ENCODE measurements at places on chromosomes 11 and 22. TPM values are rescaled to one million over a fixed set of nuclear protein-coding genes. Genes with fewer than 3 reads are reported as not detected.

GRCh38 chr11:69351460-69351859, 57.5 kb downstream of the MYEOV start:
- no peak for DNase-seq
- H3K27ac ChIP-seq = no peak overlapping the region
- no peaks in the 10 kb centered on the region for H3K36me3 ChIP-seq
- H3K4me1 ChIP-seq = no peaks in the 10 kb centered on the region
- H3K27me3 ChIP-seq = no peaks in the 10 kb centered on the region
- H3K4me3 ChIP-seq = no peak overlapping the region

GRCh38 chr11:61507962-61508861, at the start of gene LRRC10B:
Gene LRRC10B (plus strand): TSS chr11:61508749. CDS start chr11:61508999, 250 bp downstream.
- no peaks in the 10 kb centered on the region for H3K36me3 ChIP-seq
- no peak within 1 kb of the TSS for H3K27ac ChIP-seq
- DNase-seq = no peak

- H3K27me3 ChIP-seq = no peaks in the 10 kb centered on the region
- no peaks in the 10 kb centered on the region for H3K4me1 ChIP-seq
- no peak for DNase-seq
- no peak overlapping the region for H3K4me3 ChIP-seq
- H3K27ac ChIP-seq = no peak overlapping the region
- H3K36me3 ChIP-seq = no peaks in the 10 kb centered on the region
Measured at GRCh38 chr11:3245071-3245470, 12.9 kb upstream of the MRGPRE start.

GRCh38 chr11:134236834-134237556, 12.5 kb downstream of the VPS26B start:
- DNase-seq = no peak
- no peak overlapping the region for H3K27ac ChIP-seq
- H3K4me1 ChIP-seq = no peaks in the 10 kb centered on the region
- no peaks in the 10 kb centered on the region for H3K27me3 ChIP-seq
- H3K4me3 ChIP-seq = no peak overlapping the region
- peaks cover 17% of the 10 kb centered on the region for H3K36me3 ChIP-seq

DNA sequence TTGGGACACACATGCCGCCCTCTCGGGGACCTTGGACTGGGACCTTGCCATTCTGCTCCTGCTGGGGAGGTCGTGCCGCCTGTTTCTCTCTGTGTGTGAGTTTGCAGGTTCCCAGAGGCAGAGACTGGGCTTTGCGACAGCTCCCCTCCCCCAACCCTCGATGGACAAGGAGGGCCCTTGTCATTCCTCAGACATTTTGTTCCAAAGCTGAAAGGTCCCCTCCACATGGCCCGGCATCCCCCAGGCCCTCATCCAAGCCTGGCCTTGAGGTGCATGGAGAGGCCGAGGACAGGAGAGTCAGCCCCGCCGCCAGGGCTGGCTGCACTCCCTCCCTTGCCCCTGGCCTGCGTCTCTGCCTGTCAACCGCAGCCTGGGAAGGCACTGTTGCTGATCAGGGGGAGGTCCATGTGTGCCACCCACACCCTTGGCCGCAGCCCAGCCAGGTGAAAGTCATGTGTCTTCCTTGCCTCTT, 25.6 kb downstream of the FADS2 start:
- H3K27me3 ChIP-seq = no peaks in the 10 kb centered on the region
- DNase-seq = no peak
- H3K36me3 ChIP-seq = peaks cover 40% of the 10 kb centered on the region
- H3K4me3 ChIP-seq = no peak overlapping the region
- no peak overlapping the region for H3K27ac ChIP-seq

DNA sequence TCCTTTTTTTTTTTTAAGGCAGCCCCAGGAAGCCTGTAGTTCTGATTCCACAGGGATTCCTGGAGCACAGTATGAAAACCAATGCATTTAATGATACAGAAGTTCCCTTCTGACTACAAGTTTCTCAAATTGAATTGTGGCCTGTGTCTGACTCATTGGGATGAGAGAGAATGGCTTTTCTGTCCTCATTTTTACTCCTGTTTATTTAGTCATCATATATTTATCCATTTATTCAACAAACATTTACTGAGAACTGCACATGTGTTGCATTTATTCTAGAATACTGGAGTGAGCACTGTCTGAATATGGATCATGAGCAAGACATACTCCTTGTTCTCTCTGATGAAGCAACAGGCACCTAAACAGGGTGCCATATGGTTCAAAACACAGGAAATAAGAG, 231.2 kb downstream of the NTM start:
- no peaks in the 10 kb centered on the region for H3K27me3 ChIP-seq
- H3K4me3 ChIP-seq = no peak overlapping the region
- H3K36me3 ChIP-seq = no peaks in the 10 kb centered on the region
- H3K4me1 ChIP-seq = no peaks in the 10 kb centered on the region

DNA sequence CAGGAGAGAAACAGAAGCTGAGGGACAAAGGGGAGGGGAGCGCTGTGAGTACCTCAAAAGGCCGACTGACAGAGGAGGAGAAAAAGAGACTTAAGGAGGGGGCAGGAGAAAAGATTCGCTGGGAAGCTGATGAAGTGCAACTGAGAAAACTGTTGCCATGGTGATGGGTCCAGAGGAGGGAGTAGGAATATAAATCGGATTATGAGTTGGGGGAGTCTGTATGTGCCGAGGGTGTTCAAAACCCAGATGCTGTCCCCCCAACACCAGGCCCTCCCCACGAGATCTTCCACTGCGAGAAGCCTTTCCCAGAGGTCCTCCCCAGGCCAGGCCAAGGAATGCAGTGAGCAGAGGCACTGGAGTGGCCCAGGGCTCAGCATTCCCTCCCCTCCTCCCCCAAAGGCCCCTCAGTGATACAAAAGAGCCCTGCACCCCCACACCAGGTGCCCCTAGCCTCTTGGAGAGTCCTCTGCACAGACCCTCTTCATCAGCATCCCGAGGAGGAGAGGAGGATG, 13.7 kb upstream of the BCL9L start:
- no peak overlapping the region for H3K4me3 ChIP-seq
- no peak for DNase-seq
- H3K27me3 ChIP-seq = no peaks in the 10 kb centered on the region
- no peak overlapping the region for H3K27ac ChIP-seq
- H3K4me1 ChIP-seq = no peaks in the 10 kb centered on the region

- H3K4me1 ChIP-seq = peaks cover 20% of the 10 kb centered on the region
- H3K27ac ChIP-seq = no peak overlapping the region
- no peaks in the 10 kb centered on the region for H3K36me3 ChIP-seq
- DNase-seq = no peak
- H3K27me3 ChIP-seq = no peaks in the 10 kb centered on the region
- H3K4me3 ChIP-seq = no peak overlapping the region
Measured at GRCh38 chr11:121448431-121448941, 3.6 kb upstream of the SORL1 start.

- no peak overlapping the region for H3K4me3 ChIP-seq
- no peaks in the 10 kb centered on the region for H3K36me3 ChIP-seq
- no peak for DNase-seq
Measured at GRCh38 chr22:43407591-43407990, 4.2 kb upstream of the MPPED1 start.

GRCh38 chr11:68335683-68336082, 23.3 kb downstream of the LRP5 start:
- H3K36me3 ChIP-seq = no peaks in the 10 kb centered on the region
- H3K27me3 ChIP-seq = no peaks in the 10 kb centered on the region
- peaks cover 75% of the 10 kb centered on the region for H3K4me1 ChIP-seq
- no peak overlapping the region for H3K27ac ChIP-seq
- no peak overlapping the region for H3K4me3 ChIP-seq
- no peak for DNase-seq

- H3K27me3 ChIP-seq = no peaks in the 10 kb centered on the region
- H3K36me3 ChIP-seq = no peaks in the 10 kb centered on the region
- no peak overlapping the region for H3K4me3 ChIP-seq
Measured at GRCh38 chr11:91047882-91048281, 825.0 kb upstream of the CHORDC1 start.

DNA sequence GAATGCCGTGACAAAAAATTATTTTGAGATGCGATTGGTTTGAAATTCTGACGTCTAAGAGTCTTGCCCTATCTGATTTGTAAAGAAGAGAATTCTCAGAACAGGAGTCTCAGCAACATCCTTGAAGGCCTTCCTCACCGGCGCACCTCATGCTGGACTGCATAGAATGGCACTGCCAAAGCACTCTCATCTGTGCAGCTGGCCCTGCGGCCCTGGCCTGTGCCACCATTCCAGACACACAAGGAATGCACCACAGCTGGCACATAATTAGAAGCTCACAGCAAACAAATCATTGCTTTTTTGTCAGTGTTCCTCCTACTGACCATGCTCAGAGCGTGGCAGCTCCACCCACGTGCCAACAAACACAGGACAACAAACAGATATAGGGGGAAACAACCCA, 166.0 kb downstream of the KIRREL3 start:
- H3K4me3 ChIP-seq = no peak overlapping the region
- H3K27me3 ChIP-seq = no peaks in the 10 kb centered on the region
- no peaks in the 10 kb centered on the region for H3K4me1 ChIP-seq
- DNase-seq = no peak

DNA sequence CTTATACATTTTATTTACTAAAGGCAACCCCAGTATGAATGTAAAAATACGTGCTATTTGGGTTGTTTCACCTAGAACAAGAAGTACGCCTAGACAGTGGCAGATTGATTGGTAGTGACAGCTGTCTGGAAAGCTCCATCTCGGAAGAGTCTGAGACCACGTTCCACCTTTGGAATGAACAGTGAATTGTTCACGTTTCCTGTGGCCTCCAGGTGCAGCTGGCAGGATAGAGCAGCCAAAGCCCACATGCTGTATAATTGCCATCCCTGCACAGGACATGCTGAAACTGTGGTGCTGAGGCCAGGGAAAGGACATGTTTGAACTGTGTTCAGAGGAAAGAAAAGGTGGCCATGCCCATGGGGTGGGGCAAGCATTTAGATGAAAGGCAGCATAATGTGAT, 218.7 kb upstream of the MTNR1B start:
- no peak overlapping the region for H3K4me3 ChIP-seq
- no peaks in the 10 kb centered on the region for H3K27me3 ChIP-seq
- no peak for DNase-seq
- H3K27ac ChIP-seq = no peak overlapping the region

DNA sequence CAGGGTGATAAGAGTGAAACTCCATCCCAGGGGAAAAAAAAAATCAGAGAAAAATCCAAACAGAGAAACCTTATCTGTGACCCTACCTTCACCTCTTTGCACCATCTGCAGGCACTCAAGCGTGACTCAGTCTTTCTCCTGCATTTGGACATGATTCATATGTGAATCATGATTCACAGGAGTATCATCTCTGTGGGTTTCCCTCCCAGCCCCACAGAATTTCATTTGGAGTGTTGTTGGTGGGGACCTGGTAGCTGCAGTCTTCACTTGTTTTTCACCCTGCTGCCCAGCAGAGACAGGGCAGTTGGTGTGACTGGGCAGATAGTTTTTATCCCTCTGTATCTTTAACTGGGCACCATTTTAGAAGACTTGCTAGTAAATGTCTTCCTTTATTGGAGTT, 75.7 kb downstream of the DEPDC5 start:
- no peaks in the 10 kb centered on the region for H3K27me3 ChIP-seq
- no peak for DNase-seq
- H3K4me3 ChIP-seq = no peak overlapping the region

- H3K27ac ChIP-seq = peak overlapping the region; percentile 100
- peaks cover 30% of the 10 kb centered on the region for H3K4me1 ChIP-seq
- no peaks in the 10 kb centered on the region for H3K27me3 ChIP-seq
- peak; percentile 26 for DNase-seq
Measured at GRCh38 chr11:6315811-6316425, 4.4 kb downstream of the CAVIN3 start.

GRCh38 chr22:29037340-29037932, 24.2 kb downstream of the C22orf31 start:
- peaks cover 18% of the 10 kb centered on the region for H3K4me1 ChIP-seq
- DNase-seq = no peak
- no peaks in the 10 kb centered on the region for H3K27me3 ChIP-seq
- no peak overlapping the region for H3K27ac ChIP-seq
- H3K4me3 ChIP-seq = no peak overlapping the region
- H3K36me3 ChIP-seq = no peaks in the 10 kb centered on the region

DNA sequence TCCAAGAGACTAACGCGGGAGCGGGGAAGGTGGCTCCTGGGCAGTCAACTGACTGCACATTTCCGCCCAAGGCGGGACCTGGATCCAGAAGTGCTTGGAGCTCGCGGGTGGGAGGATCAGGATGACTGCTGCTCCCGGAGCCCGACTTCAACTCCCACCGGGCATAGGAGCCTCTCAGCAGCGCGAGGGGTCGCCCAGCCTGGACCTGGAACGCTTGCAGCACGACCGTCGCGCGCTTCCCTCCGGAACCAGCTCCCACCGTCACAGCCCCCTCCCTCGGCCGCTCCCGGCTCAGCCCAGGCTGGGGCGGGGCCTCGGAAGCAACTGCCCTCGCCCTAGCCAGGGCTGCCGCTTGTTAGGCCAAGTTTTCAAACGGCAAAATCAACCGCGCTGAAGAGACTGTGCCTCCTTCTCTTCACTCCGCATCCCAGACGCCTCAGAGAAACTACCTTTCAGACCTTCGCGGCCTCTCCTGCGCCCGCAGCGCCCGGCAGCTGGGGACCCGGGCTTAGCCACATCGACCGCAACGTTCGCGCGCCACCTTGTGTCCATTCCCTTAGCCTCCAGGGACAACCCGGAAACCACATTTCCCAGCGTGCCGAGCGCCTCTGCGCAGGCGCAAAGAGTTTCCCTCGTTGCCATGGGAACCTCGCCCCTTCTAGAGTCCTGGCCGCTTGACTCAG, 14.0 kb downstream of the SSH3 start:
- peak overlapping the region; percentile 82 for H3K4me3 ChIP-seq
- no peaks in the 10 kb centered on the region for H3K36me3 ChIP-seq
- H3K27me3 ChIP-seq = no peaks in the 10 kb centered on the region
- peak; percentile 85 for DNase-seq
- H3K27ac ChIP-seq = peak overlapping the region; percentile 85

DNA sequence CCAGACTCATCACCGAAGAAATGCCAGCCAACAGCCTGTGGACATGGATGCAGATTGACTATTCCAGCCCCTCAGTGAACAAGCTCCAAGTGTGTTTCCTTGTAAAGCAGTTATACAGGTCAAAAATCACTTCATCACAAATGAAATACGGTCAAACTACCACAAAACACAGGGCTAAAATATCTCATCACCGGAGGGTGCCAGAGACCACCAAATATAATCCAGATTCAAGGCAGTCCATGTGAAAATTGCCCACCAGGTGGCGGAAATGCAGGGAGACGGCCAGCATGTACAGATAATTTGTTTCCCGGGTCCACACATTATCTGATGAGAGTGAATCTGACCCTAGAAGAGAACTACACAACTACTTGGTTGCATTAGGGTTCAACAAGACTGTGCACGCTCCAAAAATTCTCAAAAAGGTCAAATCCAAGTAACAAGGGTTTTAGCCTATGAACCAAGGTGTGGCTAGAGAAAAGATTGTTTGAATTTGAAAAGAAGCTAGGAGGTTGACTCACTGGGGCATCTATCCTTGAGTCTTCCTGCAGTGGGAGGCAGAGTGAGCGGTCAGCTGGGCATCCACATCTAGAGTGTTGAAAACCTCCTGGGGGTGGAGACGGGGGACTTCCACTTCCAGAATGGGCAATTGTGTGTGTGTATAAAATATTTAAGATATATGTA, 71.7 kb downstream of the IGLL5 start:
- no peaks in the 10 kb centered on the region for H3K36me3 ChIP-seq
- no peak for DNase-seq
- H3K27ac ChIP-seq = no peak overlapping the region
- no peak overlapping the region for H3K4me3 ChIP-seq

- no peaks in the 10 kb centered on the region for H3K27me3 ChIP-seq
- no peak overlapping the region for H3K4me3 ChIP-seq
- DNase-seq = no peak
- H3K4me1 ChIP-seq = no peaks in the 10 kb centered on the region
- no peak overlapping the region for H3K27ac ChIP-seq
Measured at GRCh38 chr11:11020747-11021149, 162.9 kb upstream of the ZBED5 start.

The KCNJ11 gene
- total RNA-seq = 2.7 TPM

The GSTP1 gene
- total RNA-seq = 744 TPM

The OVCH2 gene
- total RNA-seq = 1.5 TPM

The PANX3 gene
- not detected for total RNA-seq

The USP2 gene
- total RNA-seq = 2.1 TPM

All from thoracic aorta (tissue), 2 donors.